ENCODE measurements at places on chromosomes 1 and 21.

DNA sequence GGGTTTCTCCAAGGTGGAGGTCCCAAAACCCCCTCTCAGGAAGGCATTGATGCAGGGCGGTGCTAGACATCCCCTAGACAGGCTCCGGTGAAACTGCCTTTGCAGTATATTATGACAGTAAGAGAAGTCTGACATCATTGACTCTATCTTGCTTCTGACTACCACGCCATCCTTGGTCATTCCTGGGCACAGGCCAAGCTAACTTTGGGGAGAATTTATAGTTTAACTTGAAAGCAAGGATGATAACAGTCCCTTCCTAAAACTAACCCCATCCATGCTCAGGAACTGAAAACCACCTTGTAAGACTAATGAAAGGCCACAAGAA, 30.3 kb downstream of the RSPH1 start:
- DNase-seq = no peak

- DNase-seq = no peak
These were observed 6.8 kb downstream of the SEMA4A start for GRCh38 chr1:156160000-156160742.

- DNase-seq = no peak
These were observed 247.0 kb downstream of the RERE start for GRCh38 chr1:8570465-8570864.

GRCh38 chr1:60911966-60912697, 170.2 kb upstream of the NFIA start:
- DNase-seq = no peak

- DNase-seq = no peak
These were observed 36.5 kb upstream of the ZP4 start for GRCh38 chr1:237927198-237927597.

DNA sequence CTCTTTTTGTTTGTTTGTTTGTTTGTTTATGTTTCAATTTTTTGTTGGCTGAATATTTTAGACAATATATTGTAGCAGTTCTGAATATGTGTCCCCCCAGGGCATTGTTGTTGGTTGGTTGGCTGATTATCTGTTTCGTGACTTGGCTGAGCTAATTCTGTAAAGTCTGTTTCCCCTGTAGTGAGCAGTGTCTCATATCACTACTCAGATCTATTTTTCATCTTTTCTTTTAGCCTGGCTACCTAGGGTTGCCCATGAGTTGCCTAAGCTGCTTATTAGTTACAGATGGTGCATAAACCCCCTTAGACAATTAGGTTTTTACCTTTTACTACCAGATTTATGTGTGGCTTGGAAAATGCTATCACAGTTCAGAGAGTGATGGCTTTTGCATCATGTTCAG, 32.3 kb downstream of the CFAP57 start:
- DNase-seq = no peak

- no peak for DNase-seq
These were observed 28.4 kb downstream of the TNNT2 start for GRCh38 chr1:201349092-201349491.

- peak; percentile 78 for DNase-seq
These were observed 60.8 kb downstream of the FASLG start for GRCh38 chr1:172719694-172720138.

DNA sequence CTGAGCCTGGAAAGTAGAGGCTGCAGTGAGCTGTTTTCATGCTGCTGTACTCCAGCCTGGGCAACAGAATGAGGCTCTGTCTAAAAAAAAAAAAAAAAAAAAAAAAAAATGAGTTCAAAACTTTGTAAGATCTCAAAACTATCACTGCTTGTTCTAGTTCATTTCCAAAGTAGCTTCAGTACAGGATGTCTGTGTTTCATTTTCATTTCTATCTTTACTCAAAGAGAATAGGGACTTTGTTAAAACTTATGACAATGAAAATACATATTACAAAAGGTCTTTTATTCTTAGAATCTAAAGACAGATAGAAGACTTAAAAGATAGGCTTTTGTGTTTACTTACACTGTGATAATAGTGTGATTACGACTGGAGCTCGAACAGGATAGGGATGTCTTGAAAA, 709.7 kb downstream of the ADGRL2 start:
- no peak for DNase-seq

DNA sequence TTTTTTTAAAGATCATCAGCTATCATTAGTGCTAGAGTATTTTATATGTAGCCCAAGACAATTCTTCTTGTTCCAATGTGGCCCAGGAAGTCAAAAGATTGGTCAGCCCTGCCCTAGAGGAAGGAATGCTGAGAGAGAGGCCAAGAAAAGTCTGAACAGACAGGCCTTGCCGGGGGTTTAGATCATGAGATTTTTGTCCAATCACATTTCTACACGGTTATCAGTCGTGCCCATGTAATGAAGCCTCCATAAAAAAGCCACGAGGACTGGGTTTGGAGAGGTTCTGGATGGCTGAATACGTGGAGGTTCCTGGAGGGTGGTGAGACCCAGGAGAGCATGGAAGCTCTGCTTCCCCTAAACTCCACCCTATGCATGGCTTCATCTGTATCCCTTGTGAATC, 24.3 kb upstream of the ENO1 start:
- no peak for DNase-seq

GRCh38 chr1:22208973-22209378, 66.1 kb upstream of the WNT4 start:
- DNase-seq = no peak

- no peak for DNase-seq
These were observed 269.9 kb downstream of the BRINP3 start for GRCh38 chr1:190207733-190208132.

DNA sequence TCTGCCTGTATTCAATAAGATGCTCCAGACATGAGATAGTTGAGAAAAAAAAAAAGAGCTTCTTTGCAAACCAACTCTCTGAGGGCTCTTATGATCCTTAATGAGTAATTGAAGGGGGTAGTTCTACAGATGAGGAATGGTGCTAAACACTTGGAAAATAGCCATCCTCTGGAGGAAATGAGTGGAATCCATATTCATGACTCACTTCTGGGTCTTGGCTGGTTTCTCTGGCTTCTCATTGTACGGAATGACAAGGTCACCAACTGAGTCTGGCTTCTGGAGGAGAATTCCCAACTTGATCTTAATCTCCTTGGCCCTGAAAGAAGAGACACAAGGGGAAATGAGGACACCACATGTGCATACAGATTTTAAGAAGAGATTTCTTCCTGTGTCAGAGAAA, 34.7 kb downstream of the RGS5 start:
- no peak for DNase-seq

- peak; percentile 73 for DNase-seq
These were observed 68.6 kb upstream of the COG2 start for GRCh38 chr1:230573658-230574057.

DNA sequence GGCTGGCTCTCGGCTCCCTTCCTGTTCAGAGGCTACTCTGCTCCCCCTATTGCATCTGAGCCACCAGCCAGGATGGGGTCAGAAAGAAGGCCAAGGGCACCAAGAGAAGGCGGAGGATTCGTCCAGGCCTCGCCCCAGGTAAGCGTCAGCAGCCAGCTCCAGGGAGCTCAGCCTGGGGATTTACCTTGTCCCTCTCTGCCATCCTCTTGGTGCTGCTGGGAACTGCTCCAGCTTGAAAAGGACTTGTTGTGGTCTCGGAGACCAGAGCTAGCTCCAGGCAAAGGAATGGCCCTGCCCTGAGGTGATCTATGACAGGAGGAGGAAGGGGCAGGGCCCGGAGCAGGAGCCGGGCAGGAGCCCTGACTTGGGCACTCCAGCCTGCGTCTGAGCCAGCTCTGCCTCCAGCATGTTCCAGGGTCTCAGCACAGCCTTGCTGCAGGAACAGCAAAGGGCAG, 113.7 kb upstream of the IFFO2 start:
- no peak for DNase-seq

- DNase-seq = no peak
These were observed 95.0 kb upstream of the GORAB start for GRCh38 chr1:170436928-170437327.

GRCh38 chr1:6130036-6130435, 50.1 kb downstream of the CHD5 start:
- DNase-seq = no peak

DNA sequence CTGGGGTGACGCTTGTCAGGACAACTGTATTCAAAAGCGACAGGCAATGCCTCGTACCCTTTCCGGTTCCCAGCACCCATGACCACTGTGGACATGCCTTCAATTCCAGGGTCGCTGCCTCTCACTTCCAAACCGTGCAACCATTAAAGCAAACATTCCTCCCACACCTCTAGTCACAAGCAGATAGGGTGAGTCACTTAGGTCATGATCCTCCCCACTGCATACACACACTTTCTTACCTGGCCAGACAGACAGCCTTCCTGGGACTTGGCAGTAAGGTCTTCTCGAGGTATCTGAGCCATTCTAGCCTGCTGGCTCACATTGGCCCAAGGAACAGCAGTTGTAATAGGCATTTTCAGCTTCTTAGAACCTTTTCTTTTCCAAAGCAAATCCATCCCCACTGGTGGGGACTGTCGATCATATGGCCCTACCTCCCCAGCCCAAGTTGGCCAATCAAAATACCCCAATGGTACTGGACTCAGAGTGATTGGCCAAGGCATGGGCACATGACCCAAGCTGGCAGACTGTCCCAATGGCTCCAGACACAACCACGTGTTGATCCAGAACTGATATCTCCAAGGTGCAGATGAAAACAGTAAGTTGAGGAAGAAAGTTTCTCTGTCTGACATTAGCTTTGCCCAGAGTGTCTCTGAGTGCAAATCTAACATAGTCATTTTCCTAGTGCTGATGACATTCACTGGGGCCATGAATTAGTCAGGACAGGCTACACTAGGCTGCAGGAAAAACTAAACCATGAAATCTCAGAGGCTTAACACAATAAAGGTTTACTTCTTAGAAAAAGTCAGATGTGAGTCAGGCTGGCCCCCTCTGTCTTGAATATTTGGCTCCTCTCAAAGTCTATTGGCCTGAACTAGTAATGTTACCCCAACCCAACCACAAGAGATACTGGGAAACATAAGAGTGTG, 113.8 kb downstream of the RRAGC start:
- no peak for DNase-seq

DNA sequence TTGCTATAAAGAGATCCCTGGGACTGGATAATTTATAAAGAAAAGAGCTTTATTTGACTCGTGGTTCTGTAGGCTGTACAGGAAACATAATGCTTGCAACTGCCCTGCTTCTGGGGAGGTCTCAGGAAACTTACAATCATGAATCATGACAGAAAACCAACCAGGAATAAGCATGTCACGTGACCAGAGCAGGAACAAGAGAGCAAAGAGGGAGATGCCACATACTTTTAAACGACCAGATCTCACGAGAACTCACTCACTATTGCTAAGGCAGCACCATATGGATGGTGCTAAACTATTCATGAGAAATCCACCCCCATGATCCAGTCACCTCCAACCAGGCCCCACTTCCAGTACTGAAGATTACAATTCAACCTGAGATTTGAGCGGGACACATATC, 49.8 kb upstream of the RCC1 start:
- no peak for DNase-seq

- DNase-seq = no peak
These were observed 2.2 kb upstream of the PRDM2 start for GRCh38 chr1:13697738-13698137.

DNA sequence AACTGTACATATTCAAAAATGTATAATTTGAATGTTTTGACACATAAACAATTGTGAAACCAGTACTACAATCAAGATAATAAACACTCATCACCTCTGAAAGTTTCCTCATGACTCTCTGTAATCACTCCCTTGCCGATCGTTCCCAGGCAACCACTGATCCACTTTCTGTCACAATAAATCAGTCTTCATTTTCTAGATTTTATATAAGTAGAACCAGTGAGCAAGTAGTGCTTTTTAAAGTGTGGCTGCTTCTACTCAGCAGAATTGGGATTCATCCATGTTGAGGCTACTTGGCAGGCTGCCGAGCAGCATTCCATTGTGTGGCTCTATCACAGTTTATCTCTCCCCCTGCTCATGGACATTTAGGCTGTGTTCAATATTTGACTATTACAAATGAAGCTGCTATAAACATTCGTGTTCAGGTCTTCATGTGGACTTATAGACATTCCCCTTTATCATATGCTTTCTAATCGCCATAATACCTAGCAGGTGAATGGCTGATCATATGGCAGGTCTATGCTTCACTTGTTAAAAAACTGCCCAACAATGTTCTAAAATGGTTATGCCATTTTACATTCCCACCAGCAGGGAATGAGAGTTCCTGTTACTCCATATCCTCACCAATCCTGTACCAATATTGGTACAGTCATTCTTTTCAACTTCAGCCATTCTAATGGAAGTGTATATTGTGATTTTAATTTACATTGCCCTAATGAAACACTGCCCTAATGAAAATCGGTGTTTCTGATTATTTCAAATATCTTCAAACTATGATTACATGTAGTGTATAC, 20.5 kb downstream of the TEX38 start:
- no peak for DNase-seq

GRCh38 chr1:186717286-186717685, 37.1 kb upstream of the PTGS2 start:
- no peak for DNase-seq

- DNase-seq = no peak
These were observed 286.5 kb downstream of the NFIA start for GRCh38 chr1:61368876-61369275.

DNA sequence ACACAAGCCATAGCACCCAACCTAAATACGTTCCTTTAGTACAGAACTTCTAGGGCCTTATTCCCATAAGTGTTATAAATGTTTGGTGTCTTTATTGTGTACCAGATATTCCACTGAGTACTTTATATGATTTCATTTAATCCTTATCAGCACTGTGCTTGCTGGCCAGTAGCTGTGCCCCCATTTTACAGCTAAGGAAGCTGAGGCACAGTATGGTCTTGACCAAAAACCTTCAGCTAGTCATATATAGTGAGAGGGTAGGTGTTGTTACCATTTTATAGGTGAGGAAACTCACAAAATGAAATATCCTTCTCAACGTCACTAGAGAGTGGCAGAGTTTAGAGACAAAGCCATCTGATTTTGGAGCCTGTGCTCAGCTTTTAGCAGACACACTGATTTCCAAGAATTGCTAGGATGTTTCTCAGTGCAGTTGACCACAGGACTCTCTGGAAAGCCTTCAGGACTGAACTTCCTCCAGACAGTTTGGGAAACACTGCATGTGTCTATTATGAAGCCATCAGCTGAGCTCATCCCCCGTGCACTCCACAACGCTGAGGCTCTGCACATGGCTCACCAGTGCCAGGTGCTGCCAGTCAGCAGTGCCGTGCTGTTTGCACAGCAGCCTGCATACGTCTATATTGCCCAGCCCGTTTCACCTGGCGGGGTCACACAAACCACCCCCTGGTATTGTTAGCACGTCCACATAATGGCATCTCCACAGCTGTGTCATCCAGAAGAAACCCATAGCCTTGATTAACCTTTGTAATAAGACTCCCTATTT, 15.4 kb downstream of the NPPA start:
- no peak for DNase-seq

GRCh38 chr1:100612540-100612939, 74.6 kb downstream of the GPR88 start:
- no peak for DNase-seq
